ENCODE measurements at places on chromosomes 7 and 10.

DNA sequence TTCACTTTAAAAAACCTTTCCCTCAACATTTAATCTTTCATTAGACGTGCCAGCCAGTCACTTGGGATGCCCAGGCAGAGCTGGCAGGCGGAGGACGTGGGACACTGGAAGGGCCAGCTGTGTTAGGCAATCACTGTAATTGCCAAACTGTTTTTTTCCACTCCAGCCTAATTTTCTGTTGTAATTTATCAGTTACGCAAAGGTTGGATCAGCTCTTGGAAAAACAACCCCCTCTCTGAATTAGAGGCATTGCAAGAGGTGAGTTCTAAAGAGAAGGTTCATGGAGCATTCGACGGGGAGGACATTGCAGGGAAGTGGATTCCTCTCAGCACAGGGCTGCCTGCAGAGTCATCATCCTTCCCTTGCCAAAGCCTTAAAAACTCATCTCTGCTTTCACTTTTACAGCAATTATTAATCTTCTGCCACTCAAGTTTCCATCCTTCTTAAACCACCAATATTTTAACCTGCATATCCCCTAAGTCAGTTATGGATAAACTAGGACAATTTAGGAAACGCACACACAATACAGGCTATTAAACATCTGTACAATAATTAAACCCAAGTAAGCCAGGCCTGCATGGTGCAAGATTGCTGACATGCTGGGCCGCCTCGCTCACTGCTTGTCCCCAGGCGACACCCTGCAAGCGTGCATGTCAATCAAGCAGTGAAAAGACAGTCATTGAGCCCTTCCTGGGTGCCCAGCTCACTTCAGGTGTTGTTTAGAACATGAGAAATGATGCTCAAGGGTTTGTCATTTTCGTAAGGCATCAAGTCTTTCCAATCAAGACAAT, 272.3 kb upstream of the RNF32 start:
- DNase-seq, result no peak

DNA sequence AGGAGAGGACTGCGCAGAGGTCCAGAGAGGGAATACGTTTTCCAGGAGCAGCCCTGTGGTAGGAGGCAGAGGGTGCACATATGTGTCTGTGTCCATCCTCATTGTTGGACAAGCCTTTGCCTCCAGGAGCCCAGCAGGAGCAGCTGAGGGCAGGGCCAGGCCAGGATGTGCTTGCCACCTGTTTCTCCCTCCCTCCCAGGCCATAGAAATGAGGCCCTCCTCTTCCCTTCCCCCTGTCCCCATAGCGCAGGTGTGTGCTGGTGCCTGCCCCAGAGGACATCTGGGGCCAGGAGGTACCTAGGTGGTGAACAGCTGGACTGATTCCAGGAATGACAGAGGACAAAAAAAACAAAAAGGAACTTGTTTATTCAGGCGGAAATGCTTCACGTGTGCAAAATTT, 10.5 kb upstream of the CXCL12 start:
- DNase-seq, result no peak

GRCh38 chr10:88159127-88159829, 295.9 kb downstream of the PTEN start:
- DNase-seq, result no peak

DNA sequence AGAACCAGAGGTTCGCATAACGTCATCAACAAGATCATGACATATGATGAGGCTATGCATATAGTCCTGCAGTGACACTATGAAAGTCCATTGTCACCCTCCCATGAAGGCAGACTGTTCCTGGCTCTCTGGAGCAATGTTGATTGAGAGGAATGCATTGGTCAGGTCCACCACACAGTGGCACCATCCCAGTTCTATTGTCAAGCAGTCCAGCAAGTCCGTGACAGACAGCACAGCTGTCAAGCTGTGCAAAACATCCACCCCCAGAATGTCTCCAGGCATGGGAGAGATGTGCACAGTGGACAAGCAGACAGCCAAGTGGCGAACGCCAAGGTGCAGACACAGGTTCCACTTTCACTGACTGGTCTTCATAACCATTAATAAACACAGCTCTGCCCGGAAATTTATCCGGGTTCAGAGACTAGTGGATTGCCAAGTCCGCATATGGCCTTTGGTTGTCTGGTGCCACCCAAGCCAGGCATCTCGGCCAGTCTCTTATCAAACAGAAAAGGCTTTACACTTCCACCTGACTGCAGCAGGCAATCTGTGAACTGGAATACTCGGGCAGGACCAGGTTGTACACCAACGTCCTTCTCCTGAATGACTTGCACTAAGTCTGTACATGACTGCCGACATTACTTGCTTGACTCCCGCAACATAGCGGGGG, 7.2 kb downstream of the RNF133 start:
- DNase-seq, result no peak

DNA sequence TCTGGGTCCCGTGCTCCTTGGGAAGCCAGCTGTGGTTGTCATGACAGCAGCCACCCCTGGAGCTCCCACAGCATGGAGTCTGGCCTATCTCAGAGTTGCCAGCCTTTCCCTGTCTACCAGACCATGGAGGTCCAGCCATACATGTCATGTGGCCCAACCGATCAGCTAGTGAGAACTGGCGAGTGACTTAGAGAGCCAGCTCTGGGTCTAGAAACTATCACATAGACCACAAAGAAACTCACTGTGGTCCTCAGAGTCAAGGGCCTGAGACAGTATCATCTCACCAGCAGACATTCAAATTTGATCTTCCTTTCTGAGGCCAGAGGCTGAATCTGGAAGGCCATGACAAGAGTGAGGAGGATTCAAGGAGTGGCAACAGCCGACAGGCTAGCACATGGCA, 223.3 kb upstream of the GPR26 start:
- DNase-seq, result no peak

DNA sequence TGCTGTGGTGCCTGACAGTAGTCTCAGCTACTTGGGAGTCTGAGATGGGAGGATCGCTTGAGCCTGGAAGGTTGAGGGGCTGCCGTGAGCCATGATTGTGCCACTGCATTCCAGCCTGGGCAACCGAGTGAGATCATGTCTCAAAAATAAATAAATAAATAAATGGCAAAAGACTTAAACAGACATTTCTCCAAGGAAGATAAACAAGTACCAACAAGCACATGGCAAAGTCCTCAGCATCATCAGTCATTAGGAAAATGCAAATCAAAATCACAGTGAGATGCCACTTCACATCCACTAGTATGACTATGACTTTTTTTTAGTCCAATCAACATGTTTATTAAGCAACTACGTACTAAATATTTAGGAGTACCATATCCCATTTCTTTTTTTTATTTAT, 21.3 kb upstream of the KPNA7 start:
- DNase-seq, result no peak

DNA sequence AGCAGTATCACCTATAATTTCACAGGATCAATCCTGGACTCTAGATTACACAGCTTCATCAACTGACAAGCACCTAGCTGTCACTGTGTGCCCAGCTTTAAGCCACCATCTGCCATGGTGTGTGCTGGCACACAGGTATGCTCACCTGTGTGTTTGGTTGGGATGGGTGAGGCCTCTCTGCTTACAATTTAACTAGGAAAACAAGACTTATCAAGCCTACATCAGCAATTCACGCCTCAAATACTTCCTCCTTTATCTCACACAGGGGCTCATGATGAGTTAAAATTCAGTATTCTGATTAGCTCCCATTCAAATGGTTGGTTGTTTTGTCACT, 608.2 kb downstream of the PARD3 start:
- no peak for DNase-seq

DNA sequence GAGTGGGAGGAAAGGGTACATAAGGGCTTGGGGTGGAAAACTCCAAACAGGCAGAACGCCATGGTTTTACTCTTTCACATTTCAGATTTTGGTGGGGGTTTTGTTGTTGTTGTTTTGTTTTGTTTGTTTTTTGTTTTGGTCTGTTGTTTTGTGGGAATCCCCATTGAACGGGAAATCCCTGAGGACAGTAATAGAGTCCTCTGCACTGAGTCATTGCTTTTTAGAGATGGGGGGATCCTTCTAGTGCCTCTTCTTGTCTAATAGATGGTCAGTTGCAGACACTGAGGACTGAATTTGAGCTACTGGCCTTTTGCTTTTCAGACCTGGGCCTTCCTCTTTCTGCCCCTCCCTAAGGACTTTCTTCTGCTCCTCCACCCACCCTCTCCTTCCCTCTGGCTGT, 20.0 kb downstream of the TRPV5 start:
- no peak for DNase-seq

- DNase-seq, result no peak
These were observed 85.7 kb downstream of the HOXA1 start for GRCh38 chr7:27010068-27010467.

GRCh38 chr7:111356941-111357340, 205.4 kb downstream of the IMMP2L start:
- DNase-seq, result no peak

DNA sequence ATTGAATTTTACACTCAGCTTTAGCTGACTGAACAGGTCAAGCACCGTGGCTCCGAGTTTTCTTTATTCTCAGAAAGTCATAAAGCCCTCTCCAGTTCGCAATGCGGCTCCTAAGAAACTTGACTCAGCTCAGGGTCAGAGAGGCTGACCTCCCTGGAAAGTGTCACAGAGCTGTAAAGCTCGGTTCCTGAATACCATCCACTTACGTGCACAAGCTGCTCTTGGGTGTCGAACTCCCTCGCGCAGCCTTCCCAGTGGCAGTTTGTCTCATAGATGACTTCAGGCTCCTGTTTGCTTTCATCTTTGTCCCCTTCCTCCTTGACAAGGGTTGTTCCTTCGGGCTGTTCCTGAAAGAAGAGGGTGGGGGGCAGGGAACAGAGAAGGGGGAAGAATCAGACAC, 213.7 kb downstream of the GLI3 start:
- no peak for DNase-seq

DNA sequence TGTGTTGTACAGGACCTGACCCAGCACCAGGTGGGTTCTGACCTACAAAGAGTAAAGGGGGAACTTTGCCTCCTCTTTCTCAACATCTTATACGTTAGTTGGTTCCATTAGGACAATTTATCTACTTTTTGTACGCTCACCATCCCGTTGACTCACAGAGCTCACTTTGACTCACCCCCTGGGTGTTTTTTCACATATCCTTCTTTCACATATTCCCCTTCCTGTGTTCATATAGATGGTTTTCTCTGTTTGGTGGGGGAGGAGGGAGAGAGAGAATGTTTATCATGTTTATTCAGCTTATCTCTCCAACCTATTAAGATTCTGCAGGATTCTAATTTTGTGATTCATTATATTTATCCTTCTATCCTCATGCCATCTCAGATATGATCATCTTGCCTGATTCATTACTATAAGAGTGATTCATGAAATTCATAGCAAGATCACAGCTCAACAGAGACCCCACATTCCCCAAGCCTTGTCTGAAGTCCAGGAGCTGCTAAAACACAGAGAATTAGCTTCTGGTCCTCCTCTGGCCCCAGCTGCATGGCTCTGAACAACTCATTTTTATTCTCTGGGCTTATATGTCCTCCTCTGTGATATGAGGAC, 37.2 kb downstream of the PRSS2 start:
- DNase-seq, result no peak

DNA sequence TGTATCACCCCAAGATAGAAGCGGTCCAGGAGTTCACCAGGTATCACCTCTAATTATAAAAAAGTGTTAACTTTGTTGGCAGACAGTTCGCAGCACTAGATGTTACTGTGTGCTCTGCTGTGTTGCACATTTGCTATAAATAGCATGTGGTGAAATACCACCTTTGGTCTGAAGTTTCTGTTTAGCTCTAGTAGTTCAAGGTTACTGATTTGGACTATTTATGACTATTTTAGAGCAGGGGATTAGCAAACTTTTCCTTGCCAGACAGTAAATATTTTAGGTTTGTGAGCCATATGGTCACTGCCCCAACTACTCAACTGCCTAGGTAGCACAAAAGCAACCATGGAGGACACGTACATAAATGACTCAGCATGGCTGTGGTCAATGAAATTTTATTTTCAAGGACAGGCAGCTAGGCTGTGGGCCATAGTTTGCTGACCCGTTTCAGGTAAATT, 16.5 kb downstream of the DENND10 start:
- DNase-seq, result no peak

GRCh38 chr10:132571650-132572544, 34.3 kb downstream of the INPP5A start:
- peak; percentile 35 for DNase-seq

GRCh38 chr7:140671966-140672365, 779 bp upstream of the ADCK2 start:
- no peak for DNase-seq

GRCh38 chr7:12389089-12389700, 14.5 kb downstream of the VWDE start:
- no peak for DNase-seq

DNA sequence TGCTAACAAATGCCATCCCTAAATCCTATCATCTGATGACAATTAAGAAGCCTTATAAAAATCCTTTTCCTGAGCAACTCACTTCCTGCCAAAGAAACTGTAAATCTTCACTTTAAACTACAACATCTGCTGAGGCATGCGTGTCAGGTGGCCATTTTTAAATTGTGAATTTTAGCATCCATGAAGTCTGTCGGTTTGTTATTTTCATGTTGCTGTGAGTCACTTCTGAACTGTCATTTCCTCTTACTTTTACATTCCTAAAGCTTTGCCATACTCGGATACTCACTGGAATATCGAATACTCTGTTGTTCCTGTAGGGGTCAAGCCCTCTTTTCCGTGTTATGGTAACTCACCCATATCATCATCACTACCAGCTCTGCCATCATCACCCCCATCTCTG, 34.3 kb upstream of the TMEM26 start:
- DNase-seq, result no peak

DNA sequence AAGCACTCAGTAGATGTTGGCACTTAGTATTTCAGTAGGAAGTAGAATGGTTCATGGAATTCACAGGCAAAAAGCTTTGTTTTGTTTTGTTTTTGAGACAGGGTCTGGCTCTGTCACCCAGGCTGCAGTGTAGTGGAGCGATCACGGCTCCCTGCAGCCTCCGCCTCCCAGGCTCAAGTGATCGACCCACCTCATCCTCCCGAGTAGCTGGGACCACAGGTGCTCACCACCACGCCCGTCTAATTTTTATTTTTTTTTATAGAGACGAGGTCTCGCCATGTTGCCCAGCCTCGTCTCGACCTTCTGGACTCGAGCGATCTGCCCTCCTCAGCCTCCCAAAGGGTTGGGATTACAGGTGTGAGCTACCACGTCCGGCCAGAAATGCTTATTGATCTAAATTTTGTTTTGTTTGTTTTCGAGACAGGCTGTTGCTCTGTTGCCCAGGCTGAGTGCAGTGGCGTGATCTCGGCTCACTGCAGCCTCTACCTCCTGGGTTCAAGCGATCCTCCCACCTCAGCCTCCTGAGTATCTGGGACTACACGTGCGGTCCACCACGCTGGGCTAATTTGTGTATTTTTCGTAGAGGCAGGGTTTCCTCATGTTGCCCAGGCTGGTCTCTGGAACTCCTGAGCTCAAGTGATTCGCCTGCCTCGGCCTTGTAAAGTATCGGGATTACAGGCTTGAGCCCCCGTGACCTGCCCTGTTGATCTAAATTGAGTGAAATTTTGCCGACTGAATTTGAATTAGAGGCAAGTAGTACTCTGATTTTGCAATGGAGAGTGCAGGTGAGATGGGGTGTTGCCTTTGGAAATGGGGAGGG, 1.7 kb downstream of the GLRX3 start:
- no peak for DNase-seq

- no peak for DNase-seq
These were observed 190.8 kb downstream of the TRIL start for GRCh38 chr7:28767356-28767755.

All from stimulated activated CD8-positive, alpha-beta memory T cell treated with anti-CD3 and anti-CD28 coated beads, Interleukin-15, amount 100 ng/mL, for 4 hours (primary cell).